ENCODE measurements at places on chromosomes 7 and 10.

- no peak for DNase-seq
These were observed 6.2 kb downstream of the VWA2 start for GRCh38 chr10:114245121-114245791.

- DNase-seq: no peak
These were observed at the start of gene ST8SIA6 for GRCh38 chr10:17454161-17455014. Gene ST8SIA6, minus strand, starts transcription at chr10:17454595. Its CDS starts 340 bp downstream, at chr10:17454255.

DNA sequence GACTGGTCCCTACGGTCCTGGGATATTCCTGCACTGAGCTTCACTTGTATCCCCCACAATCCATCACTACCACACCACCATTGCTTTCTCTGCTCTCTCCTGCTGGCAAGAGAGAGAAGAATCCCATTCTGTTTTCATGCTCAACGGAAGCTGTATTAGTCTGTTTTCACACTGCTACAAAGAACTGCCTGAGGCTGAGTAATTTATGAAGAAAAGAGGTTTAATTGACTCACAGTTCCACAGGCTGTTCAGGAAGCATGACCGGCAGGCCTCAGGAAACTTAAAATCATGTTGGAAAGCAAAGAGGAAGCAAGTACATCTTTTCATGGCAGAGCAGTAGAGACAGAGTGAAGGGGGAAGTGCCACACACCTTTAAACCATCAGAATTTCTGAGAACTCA, 260.4 kb upstream of the LYZL1 start:
- no peak for DNase-seq

GRCh38 chr10:120085096-120085796, 192.7 kb downstream of the SEC23IP start:
- DNase-seq: no peak

GRCh38 chr10:123536176-123536845, 129.8 kb upstream of the GPR26 start:
- DNase-seq: no peak

- no peak for DNase-seq
These were observed 7.1 kb downstream of the HTRA1 start for GRCh38 chr10:122468307-122468925.

DNA sequence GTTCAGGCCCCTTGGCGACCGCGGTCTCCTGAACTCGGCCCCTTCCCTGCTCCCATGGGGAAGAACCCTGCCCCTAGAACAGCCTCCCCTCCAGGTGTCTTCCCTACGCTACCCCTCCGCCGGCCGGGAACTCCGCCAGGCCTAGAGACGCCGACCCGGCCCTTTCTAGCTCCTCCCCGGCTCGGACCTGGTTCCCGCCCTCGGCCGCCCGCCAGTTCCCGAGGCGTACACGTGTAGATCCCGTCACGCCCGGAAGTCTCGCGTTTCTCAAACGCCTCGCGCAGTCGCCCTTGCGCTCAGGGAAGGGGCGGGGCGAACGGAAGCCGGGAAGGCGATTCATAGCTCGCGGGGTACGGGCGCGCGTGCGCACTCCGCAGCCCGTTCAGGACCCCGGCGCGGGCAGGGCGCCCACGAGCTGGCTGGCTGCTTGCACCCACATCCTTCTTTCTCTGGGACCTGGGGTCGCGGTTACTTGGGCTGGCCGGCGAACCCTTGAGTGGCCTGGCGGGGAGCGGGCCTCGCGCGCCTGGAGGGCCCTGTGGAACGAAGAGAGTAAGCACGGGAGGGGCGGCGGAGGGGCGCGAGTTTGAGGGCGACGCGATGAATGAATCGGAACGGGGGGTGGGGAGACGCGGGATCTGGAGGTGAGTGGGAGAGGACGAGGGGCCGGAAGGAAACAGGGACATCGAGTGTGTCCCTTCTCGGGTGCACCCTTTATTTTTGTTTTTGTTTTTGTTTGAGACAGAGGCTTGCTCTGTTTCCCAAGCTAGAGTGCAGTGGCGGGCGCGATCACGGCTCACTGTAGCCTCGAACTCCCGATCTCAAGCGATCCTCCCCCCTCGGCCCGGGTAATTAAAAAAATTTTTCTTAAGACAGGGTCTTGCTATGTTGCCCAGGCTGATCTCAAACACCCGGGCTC, at the start of gene POP7:
TSS of gene POP7 (plus strand) at position 369 of the 919 bp plus-strand sequence. CDS start 710 bp downstream, outside the sequence.
- DNase-seq: peak; percentile 90

GRCh38 chr10:34249634-34250033, 565.5 kb downstream of the PARD3 start:
- no peak for DNase-seq

DNA sequence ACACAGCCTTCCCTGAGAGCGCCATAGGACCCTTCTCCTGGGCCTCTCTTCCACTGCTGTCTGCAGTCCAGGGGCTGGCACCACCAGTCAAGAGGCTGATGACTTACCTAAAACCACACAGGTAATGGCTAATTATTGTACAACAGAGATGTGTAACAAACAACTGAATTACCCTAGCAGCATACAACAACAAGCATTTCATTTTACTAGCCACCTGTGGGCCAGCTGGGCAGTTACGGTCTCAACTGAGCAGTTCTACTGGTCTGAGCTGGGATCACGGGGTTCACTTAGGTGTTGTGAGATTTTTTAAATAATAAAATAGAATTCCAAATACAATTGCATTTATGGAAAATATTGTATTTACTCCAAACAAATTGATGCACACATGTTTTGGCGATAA, 431.9 kb downstream of the TNS3 start:
- DNase-seq: no peak

GRCh38 chr7:151796091-151796870, 80.6 kb downstream of the PRKAG2 start:
- DNase-seq: no peak

- no peak for DNase-seq
These were observed 35.7 kb downstream of the CH25H start for GRCh38 chr10:89171263-89171872.

DNA sequence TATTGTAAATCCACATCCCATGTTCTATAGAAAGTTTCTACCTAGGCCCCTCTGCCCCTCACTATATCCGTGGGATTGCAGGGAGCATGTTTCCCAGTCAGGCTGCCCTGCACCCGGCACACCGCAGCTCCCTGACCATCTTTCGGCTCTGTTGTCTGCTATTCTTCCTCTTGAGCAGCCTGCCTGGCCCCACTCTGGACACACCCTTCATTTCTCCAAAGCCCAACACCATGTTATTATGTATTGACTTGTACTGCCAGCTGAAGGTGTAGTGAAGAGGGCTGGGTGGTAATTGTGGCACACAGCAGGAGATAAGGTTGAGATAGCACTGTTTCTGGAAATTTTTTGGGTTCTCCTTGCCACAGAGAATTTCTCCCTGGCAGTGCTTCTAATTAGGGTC, 9.8 kb downstream of the LRMDA start:
- no peak for DNase-seq

DNA sequence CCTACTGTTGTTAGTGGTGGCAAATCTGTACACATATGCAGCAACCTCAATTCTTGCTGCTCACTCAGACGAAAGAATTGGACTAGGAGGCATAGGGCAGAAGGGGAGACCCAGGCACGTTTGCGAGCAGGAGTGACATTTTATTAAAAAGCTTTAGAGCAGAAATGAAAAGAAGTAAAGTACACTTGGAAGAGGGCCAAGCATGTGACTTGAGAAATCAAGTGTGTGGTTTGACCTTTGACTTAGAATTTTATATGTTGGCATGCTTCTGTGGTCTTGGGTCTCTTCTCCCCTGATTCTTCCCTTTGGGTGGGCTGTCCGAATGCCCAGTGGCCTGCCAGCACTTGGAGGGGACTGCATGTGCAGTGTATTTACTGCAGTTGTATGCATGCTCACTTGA, 205.5 kb upstream of the SEMA3D start:
- DNase-seq: no peak

DNA sequence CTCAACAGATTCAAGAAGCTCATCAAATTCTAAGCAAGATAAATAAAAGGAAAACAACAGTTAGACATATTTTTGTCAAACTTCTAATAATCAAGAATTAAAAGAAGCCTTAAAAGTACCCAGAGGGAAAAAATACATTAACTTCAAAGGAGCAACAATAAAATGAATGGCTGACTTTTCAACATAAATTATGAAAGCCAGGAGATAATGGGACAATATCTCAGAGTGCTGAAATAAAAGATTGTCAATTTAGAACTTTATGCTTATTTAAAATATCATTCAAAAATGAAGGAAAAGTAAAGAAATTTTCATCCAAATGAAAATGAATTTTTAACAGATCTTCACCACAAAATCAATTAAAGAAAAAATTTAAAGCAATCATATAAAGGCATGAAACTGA, 108.5 kb upstream of the IL6 start:
- no peak for DNase-seq

- DNase-seq: no peak
These were observed 278.5 kb downstream of the DNAJB6 start for GRCh38 chr7:157615101-157615817.

DNA sequence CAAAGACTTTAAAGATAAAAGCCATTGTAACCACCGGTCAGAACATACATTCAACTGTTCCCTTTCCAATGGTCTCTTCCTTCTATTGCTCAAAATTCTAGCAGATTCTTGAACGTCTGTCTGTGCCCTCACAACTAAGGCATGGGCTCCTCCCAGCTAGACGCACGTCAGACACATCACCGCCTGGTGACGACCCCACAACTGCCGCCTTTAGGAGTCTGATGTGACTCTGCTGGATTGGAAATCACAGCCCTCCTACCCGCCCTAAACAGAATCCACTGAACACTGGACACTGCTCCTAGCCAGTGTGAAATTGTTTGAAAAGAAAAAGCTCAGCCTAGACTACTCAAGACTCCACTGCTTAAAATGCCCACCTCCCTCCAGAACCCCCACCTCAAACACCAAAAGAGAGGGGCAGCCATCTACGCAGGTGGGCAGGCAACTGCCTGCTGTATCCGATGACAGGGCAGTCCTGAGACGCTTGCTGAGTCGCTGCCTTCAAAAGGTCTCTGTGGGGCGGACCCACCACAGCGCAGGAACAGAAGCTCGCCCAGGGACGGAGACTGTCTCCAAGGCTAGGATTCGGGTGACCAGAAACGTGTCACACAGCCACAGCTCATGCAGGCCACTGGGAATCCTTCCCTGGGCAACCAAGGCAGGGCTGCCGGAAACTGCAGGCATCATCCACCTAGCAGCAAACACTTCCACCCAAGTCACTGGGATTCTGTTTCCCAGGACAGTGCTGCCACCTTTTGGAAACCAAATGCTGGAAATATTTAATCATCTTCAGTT, 34.7 kb downstream of the GSDME start:
- no peak for DNase-seq

DNA sequence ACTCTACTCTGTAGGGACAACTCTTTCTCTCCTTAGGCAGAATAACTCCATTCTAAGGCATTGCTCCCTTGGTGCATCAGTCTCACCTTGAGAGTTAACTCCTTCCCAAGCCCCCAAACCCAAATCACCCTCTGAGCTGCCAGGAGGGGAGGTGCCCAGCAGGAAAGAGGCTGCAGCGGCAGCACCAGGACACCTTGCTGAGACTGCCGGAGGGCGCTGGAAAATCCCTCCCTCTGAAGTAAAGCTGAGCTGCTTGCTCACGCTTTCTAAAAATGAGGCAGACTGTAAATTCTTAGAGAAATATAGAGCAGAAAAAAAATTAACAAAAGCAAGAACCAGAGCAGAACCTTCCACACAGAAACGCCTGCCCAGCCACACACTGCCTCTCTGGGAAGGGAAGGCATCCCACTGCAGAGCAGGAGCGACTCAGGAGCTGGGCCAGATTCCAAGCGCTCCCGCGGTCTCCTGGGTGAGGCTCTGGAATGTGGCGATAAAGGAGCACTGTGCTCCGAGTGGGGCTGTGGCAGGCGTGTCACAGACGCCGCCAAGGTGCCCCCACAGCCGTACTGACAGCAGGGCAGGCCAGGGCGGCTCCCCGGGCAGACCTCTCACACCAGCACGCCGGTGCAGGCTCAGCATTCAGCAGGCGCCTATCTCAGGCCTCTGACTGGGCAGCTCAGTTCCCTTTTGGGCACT, 202.1 kb downstream of the TNS3 start:
- DNase-seq: no peak

- DNase-seq: no peak
These were observed 33.3 kb upstream of the XPNPEP1 start for GRCh38 chr10:109956454-109957091.

GRCh38 chr10:58824396-58824795, 311.7 kb downstream of the BICC1 start:
- no peak for DNase-seq

DNA sequence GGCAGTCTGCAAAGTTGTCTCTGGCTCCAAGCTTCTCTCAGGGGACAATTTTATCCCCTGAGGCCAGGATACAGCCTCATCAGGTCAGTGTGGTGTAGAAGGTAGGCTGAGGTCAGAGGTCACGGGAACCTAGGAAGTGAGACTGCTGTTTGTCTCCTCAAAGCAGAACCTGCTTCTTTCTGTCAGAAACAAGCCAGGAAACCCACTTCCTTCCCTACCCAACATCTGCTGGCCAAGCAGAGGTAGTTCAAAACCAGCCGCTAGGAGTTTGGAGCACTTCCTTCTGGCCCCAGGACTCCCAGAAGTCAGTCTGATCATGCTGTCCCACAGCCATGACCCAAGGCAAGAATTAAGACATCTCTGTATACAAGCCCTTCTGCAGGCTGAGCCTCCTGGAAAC, 12.2 kb downstream of the CLRN3 start:
- no peak for DNase-seq

DNA sequence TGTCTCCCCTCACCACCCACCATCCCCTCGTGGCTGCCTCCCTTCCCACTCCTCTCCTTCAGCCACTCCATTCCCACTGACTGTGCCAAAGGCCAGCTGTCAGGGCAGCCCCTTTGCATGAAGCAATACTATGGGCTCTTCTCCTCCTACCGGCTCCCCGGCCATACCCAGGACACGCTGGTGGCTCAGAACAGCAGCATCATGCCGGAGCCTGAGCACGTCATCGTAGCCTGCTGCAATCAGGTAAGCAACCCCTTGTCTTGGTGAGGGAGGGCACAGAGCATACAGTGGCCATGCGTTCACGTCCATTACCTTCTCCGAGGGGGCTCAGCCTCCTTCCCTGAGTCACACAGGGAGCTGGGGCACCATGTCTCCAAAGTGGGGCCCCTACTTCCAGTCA, 11.6 kb downstream of the CHAT start:
- DNase-seq: no peak

GRCh38 chr7:155944901-155945300, 132.6 kb upstream of the SHH start:
- DNase-seq: no peak

GRCh38 chr10:3287572-3288445, 115.2 kb upstream of the PITRM1 start:
- no peak for DNase-seq

- no peak for DNase-seq
These were observed 1.8 kb downstream of the PRKCQ start for GRCh38 chr10:6578251-6578771.

GRCh38 chr7:20351901-20352300, 21.2 kb downstream of the ITGB8 start:
- no peak for DNase-seq

GRCh38 chr10:61701055-61701705, 38.5 kb downstream of the CABCOCO1 start:
- DNase-seq: no peak

- no peak for DNase-seq
These were observed 790.6 kb downstream of the PCDH15 start for GRCh38 chr10:54010337-54010933.

GRCh38 chr10:49663596-49663995, 15.9 kb upstream of the C10orf53 start:
- DNase-seq: no peak

GRCh38 chr10:119207713-119208552, 562 bp downstream of the GRK5 start:
- DNase-seq: no peak

GRCh38 chr10:3872712-3873329, 87.8 kb upstream of the KLF6 start:
- DNase-seq: no peak
